ENCODE measurements at places on chromosomes 1 and 21.

GRCh38 chr1:76492752-76493430, 374.4 kb upstream of the ST6GALNAC5 start:
- no peak for DNase-seq

DNA sequence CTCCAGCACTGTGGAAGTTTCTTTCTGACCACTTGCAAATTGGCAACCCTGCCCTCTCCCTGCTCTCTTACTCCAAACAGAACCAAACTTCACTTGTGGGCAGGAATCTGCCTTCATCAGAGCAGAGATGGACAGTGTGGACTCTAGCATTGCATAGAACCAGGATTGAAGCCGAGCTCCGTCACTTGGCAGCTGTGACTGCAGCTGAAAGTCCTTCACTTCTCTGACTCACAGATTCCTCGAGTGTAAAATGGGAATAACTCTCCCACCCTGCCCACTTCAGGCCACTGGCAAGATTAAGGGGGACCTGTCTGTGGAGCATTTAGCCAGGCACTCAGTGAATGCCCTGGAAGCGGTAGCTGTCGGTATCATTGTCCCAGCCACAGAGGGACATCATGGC, 75.7 kb upstream of the ZBTB40 start:
- no peak for DNase-seq

DNA sequence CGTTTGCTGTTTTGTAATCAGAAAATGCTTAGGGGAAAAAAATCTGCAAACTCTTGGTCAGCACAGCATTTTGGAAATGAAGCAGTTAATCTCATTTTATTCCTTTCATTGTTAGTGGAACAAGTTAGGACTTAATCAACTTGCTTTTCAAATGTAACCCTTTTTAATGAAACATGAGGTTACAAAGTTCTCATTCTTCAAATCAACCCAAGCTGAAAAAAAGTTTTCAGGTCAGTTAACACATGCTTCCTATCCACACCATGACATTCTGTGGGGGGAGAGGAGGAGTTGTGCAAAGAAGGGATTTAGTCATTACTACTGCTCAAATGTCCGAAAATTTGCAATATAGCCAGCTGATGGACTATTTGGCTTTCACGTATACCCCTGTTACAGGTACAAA, 283.2 kb upstream of the LYPLAL1 start:
- DNase-seq = no peak

DNA sequence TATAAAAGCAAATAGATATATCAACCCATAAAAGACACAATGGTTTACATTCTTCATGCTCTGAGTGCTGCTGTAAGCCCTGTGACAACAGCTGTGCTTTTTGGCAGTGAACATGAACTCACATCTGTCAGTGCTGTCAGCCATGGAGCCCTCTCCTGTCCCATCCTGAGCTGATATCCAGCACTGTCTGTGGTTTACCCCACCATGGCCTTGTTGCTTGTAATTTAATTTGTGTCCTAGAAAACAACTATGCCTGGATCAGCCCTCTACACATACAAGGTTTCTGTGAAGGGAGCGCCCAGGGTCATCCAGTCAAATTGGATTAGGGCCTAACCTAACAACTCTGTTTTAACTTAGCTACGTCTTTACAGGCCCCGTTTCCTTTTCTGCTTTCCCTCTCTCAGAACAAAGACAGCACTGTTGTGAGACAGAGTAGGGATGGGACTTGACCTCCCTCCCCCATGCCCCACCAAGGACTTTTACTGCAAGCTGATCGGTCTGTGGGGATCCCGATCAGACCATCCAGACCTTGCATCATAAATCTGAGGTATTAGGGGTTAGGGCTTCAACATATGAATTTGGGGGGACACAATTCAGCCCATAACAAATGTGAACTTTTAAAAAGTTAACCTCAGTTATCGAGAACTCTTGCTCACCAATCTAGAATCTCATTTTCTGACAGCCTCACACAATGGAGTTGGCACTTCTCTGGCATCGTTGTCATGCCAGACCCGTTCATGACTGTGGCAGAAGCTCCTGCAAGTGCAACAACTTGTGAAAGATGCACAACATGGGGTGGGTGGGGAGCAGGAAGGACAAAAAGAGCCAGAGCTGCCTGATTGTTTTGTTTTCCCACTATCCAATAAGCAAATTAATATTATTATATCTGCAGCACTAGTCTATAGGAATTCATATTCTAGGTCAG, 16.4 kb upstream of the SLC44A3 start:
- no peak for DNase-seq

Measured in NCI-H146 (cell line).